Mucosa of gallbladder (tissue), 1 donor: ENCODE measurements at places on chromosomes 2 and 18. TPM values are rescaled to one million over a fixed set of nuclear protein-coding genes. Genes with fewer than 3 reads are reported as not detected.

The SRD5A2 gene
- 0.09 TPM for total RNA-seq

The RFTN2 gene
- total RNA-seq, result 5.5 TPM

The CCDC68 gene
- total RNA-seq, result 9.8 TPM

The CFAP221 gene
- total RNA-seq, result 5.4 TPM

The TNFAIP6 gene
- 1.4 TPM for total RNA-seq

- DNase-seq, result no peak
Measured at GRCh38 chr2:112877423-112877822, 33.5 kb upstream of the IL37 start.

DNA sequence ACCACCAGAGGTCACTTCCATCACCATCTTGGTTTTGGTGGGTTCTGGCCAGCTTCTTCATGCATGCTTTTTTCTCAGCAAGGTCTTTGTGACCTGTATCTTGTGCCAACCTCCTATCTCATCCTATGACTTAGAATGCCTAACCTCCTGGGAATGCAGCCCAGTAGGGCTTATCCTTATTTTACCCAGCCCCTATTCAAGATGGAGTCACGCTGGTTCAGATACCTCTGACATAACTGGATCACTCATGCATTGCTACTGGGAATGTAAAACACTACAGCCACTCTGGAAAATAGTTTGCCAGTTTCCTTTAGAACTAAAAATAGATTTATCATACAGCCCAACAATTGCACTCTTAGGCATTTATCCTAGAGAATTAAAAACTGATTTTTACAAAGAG lies 219.2 kb downstream of the IRS1 start:
- no peak for DNase-seq

DNA sequence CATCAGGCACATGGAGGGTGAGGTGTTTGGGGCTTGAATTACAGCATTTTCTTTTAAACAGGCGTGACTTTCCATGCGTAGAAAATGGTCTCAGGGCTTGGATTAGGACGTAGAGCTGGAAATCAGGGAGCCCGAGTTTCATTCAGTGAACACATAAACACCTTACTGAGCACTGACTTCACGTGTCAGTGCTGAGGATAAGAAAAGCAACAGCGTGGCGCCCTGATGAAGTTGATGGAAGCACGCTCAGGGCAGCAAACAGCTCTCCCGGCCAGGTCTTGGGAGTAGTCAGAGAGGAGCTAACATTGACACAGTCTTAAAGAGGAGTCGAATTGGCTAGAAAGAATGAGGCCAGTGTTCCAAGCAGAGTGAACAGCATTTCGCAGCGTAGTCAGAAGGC lies 110.7 kb downstream of the LYPD1 start:
- no peak for DNase-seq

DNA sequence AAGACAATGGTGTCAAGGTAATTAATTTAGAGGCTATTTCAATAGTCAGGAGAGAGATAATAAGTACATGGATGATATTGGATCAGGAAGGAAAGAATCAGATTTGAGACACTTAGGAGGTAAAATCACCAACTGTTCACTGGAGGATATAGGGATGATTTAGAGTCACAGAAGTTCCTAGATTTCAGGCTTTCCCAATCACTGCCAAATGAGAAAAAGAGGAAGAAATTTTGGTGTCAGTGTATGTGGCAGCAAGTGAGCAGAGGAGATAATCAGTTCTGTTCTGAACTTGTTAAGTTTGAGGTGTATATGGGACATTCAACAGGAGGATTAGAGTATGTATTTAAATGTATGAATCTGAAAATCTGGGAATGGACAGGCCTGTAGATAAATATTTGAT lies 640.4 kb downstream of the NR4A2 start:
- no peak for DNase-seq

- no peak for DNase-seq
Measured at GRCh38 chr2:47193607-47194006, 38.5 kb upstream of the STPG4 start.

The FTCDNL1 gene
- total RNA-seq, result 3.1 TPM

- DNase-seq, result no peak
Measured at GRCh38 chr2:126823951-126824350, 74.7 kb upstream of the TEX51 start.
